ENCODE measurements at places on chromosomes 2 and 18. TPM values are rescaled to one million over a fixed set of nuclear protein-coding genes. Genes with fewer than 3 reads are reported as not detected.

ALKAL2 gene
- not detected for total RNA-seq

ONECUT2 gene
- total RNA-seq, result 0.59 TPM

NDUFB3 gene
- total RNA-seq, result 138 TPM

KIF3C gene
- 46.7 TPM for total RNA-seq

ADAM23 gene
- 10.0 TPM for total RNA-seq

ASB18 gene
- not detected for total RNA-seq

GREB1L gene
- 2.2 TPM for total RNA-seq

SERPINB12 gene
- total RNA-seq, result not detected

TBR1 gene
- 0.11 TPM for total RNA-seq

CFLAR gene
- total RNA-seq, result 80.2 TPM

CRYBA2 gene
- total RNA-seq, result not detected

PARD3B gene
- 0.80 TPM for total RNA-seq

IL18RAP gene
- total RNA-seq, result not detected

SLC4A3 gene
- 2.9 TPM for total RNA-seq

RHBDD1 gene
- 8.6 TPM for total RNA-seq

PPP4R3B gene
- total RNA-seq, result 33.6 TPM

ANTXR1 gene
- total RNA-seq, result 167 TPM

CRYGC gene
- total RNA-seq, result not detected

PJVK gene
- total RNA-seq, result 0.98 TPM

HAUS1 gene
- total RNA-seq, result 30.9 TPM

NOP58 gene
- total RNA-seq, result 115 TPM

APCDD1 gene
- not detected for total RNA-seq

MFSD2B gene
- total RNA-seq, result 0.15 TPM
